ENCODE measurements at places on chromosomes 6 and 20.
A peak's percentile ranks its signal among the peaks of the same experiment; 100 is the strongest.

- DNase-seq: no peak
Measured at GRCh38 chr6:142942805-142943227, 2.2 kb downstream of the HIVEP2 start.

DNA sequence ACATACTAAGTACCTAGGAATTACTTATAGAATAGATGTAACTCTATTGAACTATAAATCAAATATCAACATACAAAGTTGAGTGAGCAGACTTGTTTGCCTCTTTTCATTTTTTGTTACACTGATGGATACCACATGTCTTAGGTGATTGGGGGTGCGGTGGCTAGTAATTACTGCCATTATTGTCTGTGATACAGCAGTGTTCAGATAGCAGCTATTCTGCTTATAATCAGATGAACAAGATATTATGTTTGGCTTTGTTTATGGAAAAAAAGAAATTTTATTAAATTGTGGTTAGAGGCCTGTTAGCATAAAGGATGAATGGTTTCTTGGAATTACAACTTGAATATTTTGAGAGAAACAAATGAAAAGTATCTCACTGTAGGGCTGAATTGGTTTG, 55.9 kb downstream of the KCNQ5 start:
- no peak for DNase-seq

GRCh38 chr20:42530855-42531448, 658.8 kb downstream of the PTPRT start:
- DNase-seq: no peak

- DNase-seq: no peak
Measured at GRCh38 chr6:152118678-152119077, 311.2 kb downstream of the ESR1 start.

DNA sequence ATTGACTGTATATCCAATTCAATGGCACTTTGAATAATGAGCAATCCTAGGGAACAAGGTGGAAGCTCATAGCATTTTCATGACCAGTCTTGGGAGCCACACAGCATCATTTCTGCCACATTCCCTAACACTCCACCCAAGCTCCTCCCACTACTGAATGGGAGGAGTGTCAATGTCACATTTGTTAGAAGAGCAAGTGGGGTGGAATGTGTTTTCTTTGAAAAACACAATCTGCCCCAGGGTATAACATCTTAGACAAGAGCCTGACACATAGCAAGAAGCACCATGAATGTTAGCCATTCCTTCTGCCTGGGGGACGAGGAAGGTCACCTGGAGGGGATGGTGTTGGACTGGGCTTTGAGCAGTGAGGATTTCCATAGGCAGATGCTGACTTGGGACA, 258.3 kb upstream of the PMEPA1 start:
- no peak for DNase-seq

- no peak for DNase-seq
Measured at GRCh38 chr20:13777171-13777601, 7.5 kb downstream of the ESF1 start.

DNA sequence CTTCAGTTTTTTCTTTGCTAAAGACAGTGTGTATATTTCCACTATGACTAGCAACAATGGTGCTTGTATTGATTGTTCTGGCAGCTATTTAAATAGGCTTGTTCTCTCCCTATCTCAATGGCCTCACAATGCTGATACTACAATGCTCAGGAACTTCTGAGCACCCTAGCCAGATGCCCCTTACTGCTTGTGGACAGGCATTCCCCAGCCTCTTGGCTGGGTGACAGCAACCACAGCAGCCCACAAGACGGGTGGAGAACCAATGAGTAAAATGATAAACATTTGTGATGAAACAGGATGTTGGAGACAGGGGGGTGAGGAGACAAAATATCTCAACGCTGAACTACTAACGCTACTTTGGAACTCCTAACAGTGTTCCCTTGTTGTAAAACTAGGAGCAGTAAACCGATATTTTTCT, 42.3 kb downstream of the HIVEP2 start:
- DNase-seq: peak; percentile 49

DNA sequence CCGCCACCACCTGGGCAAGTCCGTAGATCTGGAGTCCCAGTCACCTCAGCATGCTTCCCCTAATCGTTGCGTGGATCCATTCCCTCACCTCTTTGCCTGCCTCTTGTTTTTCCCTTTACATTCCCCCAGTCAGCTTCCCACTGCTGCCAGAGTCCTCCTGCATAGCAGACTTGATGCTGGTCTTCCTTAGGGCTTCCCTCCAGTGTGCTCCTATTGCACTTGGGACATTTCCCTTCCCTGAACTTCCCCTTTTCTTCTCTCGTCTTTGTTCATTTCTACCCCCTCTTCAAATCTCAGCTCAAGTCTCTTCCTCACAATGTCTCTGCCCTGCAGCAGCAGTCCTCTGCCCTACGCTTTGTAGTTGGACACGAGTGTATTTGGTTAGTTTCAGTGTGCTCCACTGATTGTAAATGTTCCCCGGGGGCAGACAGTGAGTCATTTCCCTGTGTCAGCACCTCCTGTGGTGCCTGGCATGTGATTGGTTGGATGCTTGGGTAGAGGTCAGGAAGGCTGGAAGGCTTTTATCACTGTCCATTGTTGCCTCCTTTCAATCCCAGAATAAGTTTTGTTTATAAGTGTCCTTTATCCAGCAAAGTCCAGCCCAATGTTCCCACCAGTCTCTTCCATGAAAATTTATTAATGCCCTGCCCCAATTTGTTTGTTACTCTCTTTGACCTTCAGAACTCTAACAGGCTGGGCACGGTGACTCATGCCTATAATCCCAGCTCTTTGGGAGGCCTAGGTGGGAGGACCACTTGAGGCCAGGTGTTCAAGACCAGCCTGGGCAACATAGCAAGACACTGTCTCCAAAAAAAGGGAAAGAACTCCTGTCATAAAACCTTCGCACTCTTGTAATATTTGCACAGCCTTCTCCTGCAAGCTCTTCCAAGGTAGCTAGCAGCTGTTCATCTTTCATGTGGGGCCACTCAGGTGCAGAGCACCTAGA, 38.3 kb downstream of the FAM120B start:
- no peak for DNase-seq

- no peak for DNase-seq
Measured at GRCh38 chr6:130132286-130132701, 90.5 kb downstream of the SAMD3 start.

DNA sequence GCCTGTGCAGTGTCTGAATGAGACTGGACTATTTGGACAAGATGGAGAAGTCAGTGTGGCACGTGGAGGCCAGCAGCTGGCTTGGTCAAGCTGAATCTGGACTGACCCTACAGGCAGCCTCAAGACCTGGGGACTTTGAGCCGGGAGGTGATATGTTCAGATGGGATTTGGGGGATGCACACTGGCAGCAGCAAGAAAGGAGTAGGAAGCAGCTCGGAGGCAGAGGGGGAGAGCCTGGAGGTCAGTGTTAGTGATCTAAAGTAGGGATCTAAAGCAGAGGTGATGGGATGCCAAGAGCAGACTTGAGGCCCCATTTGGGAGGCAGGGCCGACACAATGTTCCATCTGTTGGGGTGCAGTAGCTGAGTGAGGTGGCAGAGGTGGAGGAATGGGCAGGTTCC, 2.8 kb downstream of the MAPK13 start:
- DNase-seq: peak; percentile 11

GRCh38 chr6:122722746-122723145, 56.8 kb upstream of the FABP7 start:
- no peak for DNase-seq

DNA sequence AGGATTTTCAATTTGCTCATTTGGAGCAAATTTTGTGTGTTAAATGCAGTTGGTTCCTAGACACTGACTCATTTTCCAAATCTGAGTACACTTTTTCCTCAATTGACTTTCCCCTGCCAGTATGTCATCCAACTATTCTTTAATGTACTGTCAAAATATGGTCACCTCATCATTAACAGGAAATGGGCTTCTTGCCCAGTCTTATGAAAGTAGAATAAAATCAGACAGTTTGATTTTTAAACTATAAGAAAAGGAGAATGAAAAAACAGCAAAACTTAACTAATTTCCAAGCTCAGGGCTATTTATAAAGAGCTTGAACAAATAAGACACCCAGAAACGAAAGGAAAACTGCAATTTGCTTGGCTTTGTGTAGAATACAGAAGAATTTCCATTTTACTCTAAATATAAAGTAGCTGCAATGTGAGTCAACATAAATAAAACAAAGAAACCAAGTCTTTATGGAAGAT, 43.7 kb upstream of the RAB23 start:
- DNase-seq: no peak

DNA sequence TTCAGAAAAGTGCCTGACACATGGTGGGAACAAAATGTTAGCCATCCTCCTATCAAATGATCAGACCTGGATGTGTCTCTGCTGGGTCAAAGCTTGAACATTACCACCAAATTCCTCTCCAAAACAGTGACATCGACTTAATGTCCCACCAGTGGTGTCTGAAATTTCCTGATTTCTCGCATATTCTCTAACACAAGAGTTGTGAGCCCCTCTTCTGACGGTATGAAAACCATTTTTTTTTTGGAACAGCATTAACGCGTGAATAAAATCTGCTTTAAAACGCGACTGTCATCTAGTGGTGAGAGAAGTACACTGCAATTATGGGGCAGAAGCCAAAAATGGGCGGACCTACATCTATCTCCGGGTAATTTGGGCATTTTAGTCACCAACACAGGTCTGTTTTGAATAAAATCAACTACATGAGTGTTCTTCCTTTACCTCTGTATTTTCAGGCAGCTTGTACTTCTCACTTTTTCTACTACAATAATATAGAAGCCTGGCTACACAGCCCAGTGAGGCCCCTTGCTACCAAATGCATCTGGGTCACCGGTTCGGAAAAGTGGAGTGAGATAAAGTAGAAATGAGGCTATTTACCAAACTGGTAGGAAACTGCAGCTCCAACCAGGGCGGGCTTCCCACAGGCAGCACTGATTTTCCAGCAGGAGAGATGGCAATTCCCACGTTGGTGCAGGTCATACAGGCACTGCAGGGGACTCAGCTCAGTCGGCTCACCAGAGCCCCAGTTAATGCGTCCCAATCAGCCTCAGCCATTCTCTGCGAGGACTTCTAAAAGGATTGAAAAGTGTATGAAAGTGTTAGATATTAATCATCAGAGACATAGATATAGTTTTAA, 27.4 kb downstream of the MGME1 start:
- DNase-seq: no peak

DNA sequence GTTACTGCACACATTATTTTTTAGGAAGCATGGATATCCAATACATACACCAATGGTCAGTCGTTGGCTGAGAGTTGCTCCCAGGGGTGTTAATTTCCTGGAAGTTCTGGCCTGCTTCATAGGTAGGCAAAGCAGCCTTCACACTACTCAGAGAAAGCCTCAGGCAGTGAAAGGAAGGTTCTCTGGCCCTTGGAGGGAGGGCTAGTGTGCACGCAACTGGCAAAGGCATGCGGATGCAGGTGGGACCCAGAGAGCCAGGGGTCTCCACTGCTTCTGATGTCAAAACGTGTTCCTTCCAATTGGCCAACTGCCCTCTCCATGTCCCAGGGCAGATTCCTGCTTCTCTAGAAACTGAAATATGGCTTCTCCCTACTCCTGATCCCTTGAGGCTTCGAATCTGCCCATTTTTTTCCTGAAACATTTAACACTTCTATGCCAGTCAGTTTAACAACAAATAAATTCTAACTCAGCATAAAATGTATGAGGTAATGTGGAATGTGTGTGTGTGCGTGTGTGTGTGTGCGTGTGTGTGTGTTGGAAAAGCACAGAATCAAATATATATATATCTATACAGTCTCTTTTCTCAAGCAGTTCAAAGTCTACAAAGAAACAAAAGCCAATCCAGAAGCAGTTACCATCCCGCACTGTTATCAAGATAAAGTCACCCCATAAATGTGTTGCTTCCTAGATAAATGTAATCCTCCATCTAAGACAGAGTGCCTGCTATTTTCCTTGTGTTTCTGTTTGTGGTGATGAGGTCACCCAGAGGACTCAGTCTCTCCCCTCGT, 94.0 kb upstream of the HIVEP1 start:
- DNase-seq: no peak

DNA sequence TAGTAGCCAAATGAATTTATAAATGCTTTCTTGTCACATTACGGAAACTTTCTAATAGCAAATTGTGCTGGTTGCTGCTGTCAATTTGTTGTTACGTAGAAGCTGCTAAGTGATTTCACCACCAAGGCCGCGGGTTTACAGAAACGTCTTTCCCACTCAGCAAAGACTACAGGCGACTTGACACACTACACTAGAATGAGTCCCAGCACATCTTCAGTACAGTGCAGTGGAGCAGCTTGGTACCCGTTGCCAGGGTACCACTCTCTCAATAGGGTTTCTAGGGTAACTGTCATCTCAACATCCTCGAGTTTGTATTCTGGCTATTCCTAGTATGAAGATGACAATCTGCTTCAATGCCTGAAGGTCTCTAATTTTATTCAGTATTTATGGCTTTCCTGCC, 22.7 kb upstream of the ZDHHC14 start:
- DNase-seq: no peak

GRCh38 chr6:40845553-40845952, 193.5 kb downstream of the UNC5CL start:
- no peak for DNase-seq

DNA sequence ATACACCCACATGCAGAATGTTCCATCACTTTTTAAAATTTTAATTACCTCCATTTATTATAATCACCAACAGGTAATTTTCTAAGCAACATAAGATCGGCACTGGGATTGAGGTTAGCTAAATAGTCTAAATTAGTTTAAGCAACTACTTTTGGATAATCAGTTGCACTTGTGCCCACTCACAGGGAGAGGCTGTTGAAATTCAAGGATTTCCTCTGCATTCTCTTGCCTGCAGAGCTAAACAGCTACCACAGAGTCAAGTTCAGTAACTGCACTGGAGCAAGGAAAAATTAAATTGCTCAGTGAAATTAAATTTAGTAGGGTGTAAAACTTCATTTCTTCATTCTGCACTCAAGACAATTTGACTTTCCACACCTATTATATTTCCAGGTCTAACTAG, 120.7 kb upstream of the CCDC28A start:
- no peak for DNase-seq

- no peak for DNase-seq
Measured at GRCh38 chr6:14705841-14706377, 540.0 kb upstream of the JARID2 start.

DNA sequence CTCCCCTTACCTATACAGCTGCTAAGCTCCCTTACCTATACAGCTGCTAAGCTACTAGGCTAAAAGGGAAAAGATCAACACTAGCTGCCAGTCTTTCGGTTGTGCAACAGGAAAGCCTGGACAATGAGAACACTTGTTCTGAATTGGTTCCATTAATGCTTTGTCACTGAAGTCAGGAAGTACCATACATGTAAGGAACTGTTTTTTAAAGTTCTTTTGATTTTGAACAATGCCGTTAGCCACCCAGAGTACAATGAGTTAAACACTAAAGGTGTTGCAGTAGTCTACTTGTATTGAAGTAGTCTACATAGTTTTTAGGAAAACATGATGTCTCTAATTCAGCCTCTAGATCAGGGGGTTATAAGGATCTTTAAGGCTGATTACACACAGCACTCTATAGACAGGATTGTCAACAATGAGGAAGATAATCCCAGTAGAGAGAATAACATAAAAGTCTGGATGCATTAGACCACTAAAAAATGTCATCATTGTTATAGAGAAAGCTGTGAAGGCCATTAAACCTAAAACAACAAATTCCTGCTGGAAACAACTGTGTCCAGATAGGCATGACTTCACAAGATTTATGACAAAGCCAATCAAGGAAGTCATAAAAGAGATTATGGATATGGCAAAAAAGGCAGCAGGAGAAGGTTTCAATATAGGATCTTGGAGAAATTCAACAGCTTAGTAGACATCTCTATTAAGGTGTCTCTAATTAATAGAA, 306.3 kb downstream of the PHF3 start:
- no peak for DNase-seq
